Fibroblast of mammary gland (primary cell): ENCODE measurements at places on chromosomes 7 and 10.
A peak's percentile ranks its signal among the peaks of the same experiment; 100 is the strongest.

DNA sequence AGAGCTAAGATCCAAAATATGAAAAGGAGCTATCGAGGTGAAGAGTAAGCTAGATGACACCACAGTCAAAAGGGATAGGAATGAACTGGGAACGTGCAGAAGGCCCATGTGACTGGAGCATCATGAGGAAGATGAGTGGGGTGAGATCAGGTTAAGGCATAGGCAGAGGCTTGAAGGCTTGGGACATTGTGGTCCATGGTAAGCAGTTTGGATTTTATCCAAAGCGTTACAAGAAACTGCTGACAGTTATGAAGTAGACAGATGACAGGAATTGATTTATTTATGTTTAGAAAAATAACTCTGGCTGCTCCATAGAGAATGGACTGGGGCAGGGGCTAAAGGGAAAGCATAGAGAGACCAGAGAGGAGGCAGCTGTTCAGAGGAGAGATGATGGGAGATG, 18.1 kb upstream of the PANK1 start:
- DNase-seq, result no peak

DNA sequence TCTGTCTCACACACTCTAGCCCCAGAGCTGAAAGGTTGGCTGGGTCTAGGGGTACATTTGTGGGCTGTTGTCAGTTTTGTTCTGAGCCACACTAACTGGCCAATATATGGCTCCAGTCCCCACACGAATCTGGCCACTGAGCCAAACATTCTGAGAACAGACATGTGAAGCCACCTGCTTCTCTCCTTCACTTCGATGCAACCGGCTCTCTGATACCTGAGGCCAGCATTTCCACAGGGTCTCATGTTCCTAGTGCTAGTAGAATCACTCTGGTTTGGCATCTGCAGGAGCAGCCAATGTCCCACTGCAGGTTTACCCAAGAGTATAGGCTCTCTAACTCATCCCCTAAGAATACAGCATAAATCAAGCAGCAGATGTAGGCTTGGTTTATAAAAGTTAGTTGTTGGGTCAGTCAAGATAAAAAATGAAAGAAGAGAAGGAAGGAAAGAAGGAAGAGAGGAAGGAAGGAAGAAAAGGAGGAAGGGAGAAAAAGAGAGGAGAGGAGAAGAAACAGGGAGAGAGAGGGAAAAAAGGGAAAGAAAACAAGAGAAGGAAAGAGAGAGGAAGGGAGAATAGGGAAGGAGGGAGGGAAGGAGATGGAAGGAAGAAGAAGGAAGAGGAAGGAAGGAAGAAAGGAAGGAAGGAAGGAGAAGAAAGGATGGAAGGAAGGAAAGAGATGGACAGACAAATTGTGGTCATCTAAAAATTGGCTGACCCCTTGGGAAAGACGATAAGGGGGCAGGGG, 75.1 kb downstream of the STRA8 start:
- DNase-seq, result no peak

DNA sequence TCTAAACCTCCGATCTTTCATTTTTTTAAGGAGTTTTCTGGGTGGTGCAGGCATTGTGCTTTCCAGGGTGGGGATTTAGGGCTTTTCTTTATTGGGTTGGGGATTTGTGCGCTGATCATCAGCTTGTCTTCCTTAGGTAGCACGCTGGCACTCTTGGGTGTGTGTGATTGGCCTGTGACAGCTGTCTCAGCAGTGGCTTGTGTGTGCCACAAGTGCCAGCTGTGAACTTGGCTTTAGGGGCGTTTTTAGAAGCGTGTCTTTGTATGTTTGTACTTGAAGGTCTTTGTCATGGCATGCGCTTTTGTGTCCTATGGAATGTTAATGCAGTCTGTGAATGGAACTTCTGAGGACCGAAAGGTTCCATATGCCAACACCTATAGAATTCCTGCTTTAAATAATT, 788 bp downstream of the AKAP9 start:
- DNase-seq, result peak; percentile 29

- DNase-seq, result no peak
These were observed 284.9 kb downstream of the FGFR2 start for GRCh38 chr10:121313119-121313875.

DNA sequence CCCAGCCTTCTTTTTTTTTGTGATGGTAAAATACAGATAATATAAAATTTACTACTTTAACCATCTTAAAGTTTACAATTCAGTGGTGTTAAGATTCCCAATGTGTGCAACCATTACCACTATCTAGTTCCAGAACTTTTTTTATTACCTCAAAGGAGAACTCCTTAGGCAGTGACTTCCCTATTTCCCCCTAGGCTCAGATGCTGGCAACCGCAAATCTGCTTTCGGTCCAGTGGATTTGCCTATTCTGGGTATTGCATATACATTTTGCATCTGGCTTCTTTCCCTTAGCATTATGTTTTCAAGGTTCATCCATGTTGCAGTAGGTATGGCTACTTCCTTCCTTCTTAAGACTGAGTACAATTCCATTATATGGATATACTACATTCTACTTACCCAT, 56.5 kb downstream of the AFAP1L2 start:
- no peak for DNase-seq

DNA sequence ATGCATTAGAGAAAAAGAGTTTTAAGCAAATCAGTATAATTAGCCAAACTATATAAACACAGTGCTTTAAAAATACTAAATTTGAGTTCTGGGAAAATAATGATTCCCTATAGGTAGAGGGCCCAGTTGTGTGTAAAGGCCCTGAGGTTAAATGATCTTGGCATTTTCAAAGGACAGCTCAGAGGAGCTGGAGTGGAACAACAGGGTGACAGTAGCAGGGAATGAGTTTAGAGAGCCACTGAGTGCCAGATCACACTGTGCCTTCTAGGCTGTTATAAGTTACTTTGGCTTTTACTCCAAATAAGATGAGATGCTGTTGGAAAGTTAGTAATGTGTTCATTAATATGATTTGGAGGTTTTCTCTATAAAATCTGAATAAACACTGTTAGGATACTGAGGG, 34.6 kb downstream of the VWDE start:
- DNase-seq, result no peak

DNA sequence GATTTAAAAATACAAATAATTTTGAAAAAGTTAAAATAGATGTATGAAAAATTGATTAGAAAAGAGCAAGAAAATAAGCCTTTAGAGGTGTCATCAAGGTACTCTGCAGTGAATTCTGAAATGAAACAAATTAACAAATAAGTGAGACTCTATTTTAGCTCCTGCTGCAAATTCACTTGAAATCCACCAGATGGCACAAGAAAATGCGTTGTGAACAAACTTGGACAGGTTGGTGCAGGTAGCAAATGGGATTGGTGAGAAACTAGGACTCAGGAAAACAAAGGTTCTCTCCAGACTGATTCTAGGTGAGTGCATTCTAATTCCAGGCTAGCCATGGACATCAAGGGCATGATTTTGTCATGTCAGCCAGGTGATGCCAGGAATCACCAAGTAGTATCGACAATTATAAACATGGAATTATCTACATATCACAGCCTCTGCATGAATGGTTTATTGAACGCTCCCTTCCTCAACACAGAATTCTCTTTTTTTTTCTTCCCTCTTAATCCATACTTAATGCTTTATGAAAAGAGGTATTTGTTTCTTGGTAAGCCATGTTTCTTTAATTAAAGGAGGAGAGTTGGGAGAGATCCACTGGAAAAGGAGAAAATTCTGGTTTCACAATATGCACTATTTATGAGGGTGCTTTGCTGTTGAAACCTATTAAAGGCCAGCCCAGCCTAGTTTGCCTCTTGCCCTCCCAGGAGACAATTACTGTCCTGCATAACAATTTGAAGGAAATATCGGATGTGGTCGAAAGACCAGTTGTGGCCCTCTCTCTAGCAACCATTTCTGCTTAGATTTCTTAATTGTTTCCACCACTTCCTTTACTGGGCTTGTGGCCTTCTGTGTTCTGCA, 118.1 kb downstream of the ZNF365 start:
- DNase-seq, result peak; percentile 74
